ENCODE measurements at places on chromosomes 3 and 15.

- DNase-seq = no peak
Measured at GRCh38 chr15:71707230-71708050, 102.9 kb upstream of the NR2E3 start.

DNA sequence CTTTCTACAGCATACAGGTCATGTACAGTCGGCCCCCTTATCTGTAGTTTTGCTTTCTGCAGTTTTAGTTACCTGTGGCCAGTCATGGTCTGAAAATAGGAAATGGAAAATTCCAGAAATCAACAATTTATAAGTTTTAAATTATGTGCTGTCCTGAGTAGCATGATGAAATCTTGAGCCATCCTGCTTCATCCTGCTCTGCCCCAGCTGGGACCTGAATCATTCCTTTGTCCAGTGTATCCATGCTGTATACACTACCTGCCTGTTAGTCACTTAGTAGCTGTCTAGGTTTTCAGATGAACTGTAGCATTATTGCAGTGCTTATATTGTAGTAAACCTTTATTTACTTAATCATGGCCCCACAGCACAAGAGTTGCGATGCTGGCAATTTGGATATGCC, 44.8 kb downstream of the AP4E1 start:
- DNase-seq = no peak

GRCh38 chr3:78112291-78113010, 1072.6 kb downstream of the ROBO2 start:
- no peak for DNase-seq

DNA sequence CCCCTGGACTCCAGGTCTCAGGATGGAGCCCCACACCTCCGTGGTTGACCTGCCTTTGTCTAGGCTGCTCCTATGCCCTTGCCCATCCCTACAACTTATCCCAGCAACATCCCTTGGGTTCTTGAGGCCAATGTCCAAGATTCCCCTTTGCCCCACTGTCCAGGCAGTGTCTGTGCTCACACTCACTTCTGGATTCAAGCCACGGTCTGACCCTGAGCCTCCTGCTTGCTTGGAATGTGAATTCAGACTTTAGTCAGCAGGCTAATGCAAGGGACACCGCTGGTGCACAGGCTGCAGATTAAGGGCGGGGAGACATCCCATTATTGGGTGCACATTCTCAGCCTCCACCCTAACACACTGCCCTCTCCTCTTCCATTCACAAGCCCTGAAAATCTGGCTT, 154.1 kb downstream of the WNT5A start:
- DNase-seq = no peak

DNA sequence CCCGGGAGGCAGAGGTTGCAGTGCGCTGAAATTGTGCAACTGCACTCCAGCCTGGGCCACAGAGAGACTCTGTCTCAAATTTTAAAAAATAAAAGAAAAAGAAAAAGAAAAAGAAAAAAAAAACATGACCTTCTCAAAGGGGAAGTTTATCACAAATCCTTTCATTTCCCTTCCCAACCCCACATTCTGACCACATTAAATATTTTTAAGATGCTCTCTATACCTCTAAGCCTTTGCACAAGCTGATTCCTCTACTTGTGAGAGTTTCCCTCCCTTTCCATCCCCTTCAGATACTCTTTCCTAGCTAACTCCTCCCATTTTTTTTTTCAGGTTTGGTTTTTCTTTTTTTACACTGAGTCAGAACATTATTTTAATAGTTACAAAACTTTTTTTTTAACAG, 4.0 kb downstream of the HIGD1A start:
- DNase-seq = no peak

DNA sequence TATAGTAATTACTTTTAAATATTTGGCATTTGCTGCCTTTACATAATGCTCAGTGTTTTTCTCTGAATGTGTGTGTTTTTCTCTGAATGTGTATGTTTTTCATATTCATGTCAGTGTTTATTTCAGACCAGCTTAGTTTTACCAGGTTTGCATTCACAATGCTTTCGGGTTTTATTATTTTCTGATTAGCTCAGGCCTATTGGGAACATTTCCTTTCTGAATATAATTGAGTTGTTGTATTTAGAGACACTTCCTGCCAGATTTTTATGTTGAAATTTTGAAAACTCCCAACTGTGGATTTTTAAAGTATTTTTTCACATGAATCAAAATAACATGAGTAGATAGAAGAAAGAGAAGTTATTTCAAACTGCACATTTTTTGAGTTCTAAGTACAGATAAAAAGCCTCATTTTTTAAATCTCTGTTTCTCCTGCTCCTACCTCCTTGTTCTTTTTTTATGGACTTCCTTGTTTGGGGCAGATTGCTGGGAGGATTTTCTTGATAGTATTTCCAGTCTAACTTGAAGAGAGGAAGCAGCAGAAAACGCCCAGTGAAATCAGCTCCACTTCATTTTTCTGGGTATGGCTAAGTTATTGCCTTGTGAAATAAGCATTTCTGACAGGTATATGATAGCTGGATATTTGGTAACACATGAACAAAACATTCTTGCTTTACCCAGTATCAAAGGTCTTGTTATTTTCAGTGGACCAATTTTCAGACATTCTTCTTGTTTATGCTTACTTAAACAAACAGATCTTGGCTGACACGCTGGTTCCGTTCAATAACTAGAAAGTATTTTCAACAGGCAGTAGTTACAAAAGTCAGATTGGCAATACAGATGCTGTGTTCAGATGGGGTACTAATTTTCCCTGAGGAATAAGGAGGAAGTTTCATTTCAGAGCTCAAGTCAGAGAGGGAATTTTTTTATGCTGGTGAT, 70.7 kb downstream of the RIOX2 start:
- no peak for DNase-seq

DNA sequence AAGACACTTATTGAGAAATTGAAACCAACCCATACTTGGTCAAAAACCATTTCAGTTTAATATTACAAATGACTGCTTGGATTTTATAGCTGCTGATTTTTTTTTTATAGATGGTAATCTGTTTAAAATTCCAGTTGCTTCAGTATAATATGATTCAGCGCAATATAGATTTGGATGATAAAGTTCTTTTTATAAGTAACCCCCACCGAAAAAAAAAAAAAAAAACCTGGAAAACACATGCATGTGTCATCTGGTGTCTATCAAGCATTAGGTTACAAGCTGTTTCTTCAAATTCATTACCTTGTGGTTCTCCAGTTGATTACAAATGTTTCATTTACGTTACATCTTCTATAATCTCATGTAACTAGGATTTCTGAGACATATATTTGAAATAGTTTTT, 356.6 kb upstream of the ROBO2 start:
- no peak for DNase-seq

- DNase-seq = peak; percentile 59
Measured at GRCh38 chr3:160162440-160162839, 62.8 kb upstream of the C3orf80 start.

- no peak for DNase-seq
Measured at GRCh38 chr15:100264994-100265640, 76.7 kb downstream of the ADAMTS17 start.

DNA sequence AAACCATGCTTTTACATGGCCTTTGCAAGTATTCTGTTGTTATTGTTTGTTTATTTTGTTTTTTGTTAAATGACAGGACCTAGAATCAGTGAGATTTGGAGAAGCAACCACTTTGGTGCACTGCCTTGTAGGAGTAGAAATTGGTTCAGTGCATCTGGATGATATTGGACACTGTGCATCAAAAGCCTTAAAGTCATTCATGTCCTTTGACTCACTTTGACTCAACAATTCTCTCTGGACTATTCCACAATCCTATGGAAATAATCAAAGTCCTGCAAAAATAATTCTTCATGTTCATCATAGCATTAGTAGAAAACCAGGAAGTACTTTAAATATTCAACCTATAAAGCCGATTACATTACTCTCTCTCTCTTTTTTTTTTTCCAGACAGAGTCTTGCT, 224.8 kb downstream of the ABHD5 start:
- DNase-seq = no peak

DNA sequence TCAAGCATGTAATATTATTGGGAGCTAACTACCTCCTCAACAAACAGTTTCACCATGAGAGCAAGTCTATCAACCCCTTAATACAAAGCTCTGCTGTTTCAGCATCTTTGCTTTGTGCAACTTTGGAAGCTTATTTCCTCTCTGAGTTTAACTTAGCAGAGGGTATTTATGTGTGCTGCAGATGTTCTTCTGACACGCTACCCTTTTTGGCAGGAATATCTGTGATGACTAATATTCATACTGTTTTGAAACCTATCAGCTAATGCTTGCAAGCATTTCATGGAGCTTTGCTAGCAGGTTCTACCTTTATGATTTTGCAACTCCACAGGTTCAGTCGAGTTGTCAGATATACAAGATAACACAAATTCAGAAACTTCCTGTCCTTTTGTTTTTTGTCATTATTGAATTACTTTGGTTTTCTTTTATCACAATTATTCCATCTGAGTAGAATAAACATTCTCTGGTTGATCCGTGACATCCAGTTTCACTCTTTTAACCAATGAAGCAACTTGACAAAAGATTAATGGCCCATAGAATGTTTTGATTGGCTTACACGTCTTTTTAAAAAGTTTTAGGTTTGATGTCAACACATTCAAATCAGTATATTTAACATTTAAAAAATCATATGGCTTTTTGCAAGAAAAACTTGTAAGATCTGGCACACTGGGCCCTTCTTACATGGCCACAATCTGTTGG, 1.7 kb upstream of the SLC9A9 start:
- no peak for DNase-seq

GRCh38 chr3:31369637-31370379, 162.9 kb upstream of the STT3B start:
- no peak for DNase-seq

- no peak for DNase-seq
Measured at GRCh38 chr3:179503152-179503551, 51.9 kb upstream of the GNB4 start.

GRCh38 chr3:115838786-115839185, 215.5 kb downstream of the GAP43 start:
- no peak for DNase-seq

GRCh38 chr3:142929109-142929508, 34.4 kb downstream of the PAQR9 start:
- DNase-seq = peak; percentile 70

DNA sequence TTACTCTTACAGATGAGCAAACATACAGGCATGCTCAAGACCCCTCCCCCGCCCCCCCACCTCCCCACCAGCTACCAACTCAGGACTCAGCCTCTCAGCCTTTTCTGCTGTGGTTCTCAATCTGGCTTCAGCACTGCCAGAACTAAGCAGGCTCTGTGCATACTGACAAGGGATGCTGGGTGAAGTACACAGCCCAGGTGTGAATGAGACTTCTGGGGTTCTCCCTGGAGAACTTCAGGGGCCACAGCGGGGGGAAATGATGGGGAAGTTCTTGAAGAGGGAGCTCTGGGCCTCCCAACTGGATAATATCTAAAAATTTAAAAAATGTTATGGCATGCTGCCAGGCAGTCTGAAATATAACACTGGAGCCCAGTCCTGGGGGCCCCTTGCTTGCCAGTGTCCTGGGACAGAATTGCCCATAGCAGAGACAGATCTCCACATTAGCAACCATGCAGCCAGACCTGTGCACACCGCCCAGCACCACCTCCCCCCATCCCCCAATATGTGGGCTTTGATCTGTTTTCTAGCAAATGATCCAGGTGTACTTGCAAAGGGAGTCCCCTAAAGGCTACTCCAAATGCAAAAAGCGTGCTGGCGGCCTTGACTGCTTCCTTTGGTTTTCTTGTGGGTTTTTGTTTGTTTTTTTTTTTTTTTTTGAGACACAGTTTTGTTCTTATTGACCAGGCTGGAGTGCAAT, 41.4 kb downstream of the PGPEP1L start:
- DNase-seq = no peak

GRCh38 chr3:161851941-161852566, 355.4 kb downstream of the OTOL1 start:
- peak; percentile 95 for DNase-seq

DNA sequence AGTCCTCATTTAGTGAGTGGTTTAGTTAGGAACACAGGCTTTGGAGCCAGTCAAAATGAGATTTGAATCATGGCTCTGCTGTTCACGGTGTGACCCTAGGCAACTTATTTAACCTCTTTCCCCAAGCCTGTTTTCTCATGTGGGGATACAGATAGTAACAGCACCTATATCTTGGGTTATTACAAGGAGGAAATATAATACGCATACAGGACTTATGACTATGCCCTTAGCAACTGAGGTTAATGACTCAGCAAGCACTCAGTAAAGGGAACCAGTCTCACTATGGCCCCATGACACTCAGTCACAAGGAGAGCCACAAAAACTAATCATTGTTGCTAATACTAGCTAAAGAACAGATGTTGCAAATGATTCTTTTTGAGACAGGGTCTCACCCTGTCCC, 45.9 kb downstream of the SUMF1 start:
- no peak for DNase-seq

DNA sequence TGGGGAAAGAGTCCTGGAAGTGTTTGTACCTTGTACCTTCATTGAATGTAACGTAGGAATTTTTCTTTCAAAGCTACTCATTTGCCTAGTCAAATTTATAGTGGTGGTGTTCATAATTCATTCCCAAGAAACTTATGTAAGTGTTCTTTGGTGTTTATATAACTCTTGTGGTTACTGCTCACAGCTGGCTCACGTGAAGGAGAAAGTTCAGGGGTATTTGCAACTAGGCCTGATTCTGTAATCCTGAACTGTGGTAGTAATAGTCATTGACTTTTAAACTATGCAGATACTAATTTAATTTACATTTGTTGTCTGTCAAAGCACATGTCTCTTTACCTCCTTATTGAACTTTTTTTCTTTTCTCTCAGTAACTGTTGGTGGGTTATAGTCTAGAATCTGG, 50.5 kb upstream of the TEX264 start:
- DNase-seq = no peak

DNA sequence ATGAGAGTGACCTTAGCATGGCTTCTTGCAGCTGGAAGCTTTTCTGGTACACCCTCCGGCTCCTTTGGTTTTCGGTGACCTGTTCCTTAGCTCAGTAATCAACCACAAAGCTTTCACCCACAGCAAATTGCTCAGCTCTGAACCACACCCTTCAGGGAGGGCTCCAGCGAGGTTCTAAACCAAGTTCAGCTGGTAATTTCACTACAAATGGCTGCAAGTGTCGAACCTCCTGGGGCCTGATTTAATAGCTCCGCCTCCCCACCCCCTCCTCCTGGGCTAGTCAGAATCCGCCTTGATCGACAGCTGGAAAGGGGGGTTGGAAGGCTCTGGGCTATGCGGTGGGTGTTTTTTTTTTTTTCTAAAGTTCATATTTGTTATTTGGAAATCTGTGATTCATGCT, 150.9 kb upstream of the MCTP2 start:
- DNase-seq = no peak

DNA sequence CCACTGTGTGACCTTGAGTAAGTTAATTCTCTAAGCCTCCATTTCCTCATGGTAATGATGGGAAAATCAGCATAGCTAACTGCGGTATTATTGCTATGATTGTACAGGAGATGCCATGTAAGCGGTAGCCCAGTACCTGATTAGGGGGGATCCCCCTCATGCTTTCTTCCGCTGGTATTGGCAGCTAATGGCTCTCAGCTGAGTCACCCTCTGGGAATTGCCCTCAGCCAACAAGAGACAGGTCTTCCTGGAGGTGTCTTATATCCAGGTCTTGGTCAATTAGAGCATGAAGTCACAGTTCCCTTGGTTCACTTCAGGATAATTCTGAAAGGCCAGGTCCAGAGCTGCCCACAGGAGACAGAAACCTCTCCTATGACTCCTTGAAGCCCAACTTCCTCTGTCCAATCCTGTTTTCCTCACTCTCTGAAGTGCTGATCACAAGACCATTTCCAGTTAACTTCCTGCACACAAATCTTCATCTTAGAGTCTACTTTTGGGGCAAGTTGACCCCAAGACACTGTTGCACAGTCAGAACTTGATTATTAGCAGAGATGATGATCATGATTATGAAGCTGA, 724.7 kb upstream of the ZNF385D start:
- no peak for DNase-seq

- no peak for DNase-seq
Measured at GRCh38 chr3:57752307-57752706, 3.8 kb upstream of the SLMAP start.
